CD4-positive, alpha-beta T cell (primary cell): ENCODE measurements at places on chromosomes 6 and 20.

DNA sequence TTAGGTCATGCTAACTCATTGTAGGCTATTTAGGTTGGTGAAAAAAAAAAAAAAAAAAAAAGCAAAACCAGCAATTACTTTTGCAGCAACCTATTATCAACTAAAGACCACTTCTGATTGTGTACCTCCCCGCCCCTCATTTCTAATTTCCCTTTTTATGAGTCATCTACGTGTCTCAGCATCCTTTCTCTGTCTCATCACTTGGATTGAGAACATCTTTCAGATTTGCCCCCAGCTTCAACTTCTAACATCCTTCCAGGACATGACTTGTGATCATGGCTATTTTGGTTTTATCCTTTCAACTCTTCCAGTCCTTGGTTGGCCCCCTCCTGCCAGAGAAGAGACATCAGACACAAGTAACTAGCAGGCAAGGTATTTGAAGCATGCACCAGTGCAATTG lies 156.7 kb upstream of the CCN2 start:
- DNase-seq, result no peak

DNA sequence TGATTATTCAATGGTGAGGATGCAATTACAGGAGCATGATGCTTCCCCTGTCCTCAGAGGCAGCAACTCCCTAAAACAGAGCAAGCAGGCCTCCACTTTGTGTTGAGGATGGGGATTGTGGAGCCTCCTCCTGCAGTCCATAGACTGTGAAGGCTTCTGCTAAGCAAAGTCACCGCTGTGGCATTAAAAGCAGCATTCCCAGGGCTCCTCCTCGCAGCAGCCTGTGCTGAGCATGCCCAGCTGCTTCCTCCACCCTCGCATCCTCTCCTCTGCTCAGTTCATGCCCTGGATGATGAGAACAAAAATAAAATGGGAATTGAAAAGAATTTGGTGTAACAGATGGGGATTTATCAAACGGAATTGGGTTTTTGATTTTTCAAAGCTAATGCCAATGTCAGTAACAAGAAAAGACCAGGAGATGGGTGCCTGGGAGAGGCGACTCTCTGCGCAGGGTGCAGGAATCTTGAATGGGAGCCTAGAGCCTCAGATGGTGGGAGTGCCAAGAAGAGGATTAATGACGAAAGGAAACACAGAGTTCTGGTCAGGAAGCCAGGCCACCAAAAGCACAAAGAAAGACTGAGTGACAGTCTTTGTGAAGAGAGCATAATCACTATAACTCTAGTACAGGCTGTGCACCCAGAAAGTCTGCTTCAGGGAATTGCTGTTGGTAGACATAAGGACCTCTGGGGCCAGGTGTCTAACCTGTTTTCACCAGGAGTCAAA lies 347.6 kb downstream of the TPBG start:
- no peak for DNase-seq

- no peak for DNase-seq
Measured at GRCh38 chr6:112827793-112828192, 480.7 kb downstream of the RFPL4B start.

GRCh38 chr6:27049863-27050781 lies 197.4 kb upstream of the PRSS16 start:
- DNase-seq, result no peak

DNA sequence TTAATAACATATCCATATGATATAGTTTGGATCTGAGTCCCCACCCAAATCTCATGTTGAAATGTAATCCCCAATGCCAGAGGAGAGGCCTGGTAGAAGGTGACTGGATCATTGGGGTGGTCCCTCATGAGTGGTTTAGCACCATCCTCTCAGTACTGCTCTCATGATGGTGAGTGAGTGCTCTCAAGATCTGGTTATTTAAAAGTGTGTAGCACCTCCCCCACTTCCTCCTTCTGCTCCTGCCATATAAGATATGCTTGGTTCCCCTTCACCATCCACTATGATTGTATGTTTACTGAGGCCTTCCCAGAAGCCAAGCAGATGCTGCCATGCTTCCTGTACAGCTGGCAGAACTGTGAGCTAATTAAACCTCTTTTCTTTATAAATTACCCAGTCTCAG lies 22.9 kb downstream of the IRF4 start:
- no peak for DNase-seq

GRCh38 chr20:57759724-57760123 lies 49.9 kb upstream of the PMEPA1 start:
- no peak for DNase-seq

DNA sequence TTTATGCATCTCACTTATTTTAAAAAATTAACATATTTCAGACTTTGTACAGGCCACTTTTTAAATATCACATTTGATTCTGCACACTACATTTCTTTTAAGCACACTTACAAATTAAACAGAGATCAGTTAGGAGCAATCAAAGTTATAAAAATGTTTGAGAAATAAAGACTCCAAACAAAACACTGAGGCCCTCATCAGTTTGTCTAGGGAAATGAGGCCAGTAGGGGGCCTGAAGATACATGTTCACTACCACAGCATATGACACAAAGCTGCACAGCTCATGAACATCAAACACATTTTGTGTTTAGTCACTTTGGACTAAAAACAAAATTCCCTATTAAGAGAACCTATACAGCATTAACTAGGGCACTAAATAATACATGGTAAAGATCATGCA lies 180.5 kb downstream of the PDE7B start:
- DNase-seq, result peak; percentile 22

DNA sequence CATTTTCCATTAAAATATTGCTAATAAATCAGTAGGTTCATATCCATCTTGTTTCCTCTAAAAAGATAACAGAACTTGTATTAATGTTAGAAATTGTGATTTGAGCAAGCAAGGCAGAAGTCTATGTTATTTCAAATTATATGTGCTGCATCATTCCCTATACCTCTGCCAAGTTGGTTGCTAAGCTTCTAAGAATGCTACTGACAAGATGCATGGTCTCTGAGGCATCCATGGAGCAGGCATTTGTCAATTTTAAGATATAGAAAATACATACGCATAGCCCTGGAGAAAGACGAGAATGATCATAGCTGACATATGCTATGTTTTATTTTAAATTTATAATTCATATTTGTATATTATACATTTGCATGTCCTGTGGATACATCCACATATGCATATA lies 168.3 kb upstream of the THEMIS start:
- no peak for DNase-seq

- DNase-seq, result no peak
Measured at GRCh38 chr6:111620169-111620568, 14.5 kb upstream of the TRAF3IP2 start.

DNA sequence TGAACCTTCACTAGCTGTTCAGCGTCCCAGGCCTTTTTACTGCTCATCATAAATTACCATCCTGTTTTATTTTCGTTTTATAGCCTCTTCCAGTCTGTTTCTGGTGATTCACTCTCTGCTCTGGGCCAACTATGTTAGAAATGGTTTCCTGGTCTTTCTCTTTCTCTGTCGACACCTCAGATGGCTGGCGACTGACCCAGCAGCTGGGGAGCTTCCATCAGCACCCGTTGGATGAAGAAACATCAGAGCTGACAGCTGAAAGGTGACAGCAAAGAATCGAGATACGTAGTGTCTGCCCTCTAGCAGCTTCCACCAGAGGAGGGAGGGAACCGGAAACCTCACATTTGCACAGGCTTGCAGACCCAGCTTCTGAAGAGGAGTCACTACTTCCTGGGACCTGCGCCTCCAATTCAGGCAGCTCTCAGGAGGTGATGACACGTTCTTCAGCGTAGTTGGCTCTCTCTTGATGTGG lies 82.9 kb upstream of the MLN start:
- DNase-seq, result peak; percentile 54

GRCh38 chr20:6693178-6693807 lies 74.2 kb upstream of the BMP2 start:
- no peak for DNase-seq

DNA sequence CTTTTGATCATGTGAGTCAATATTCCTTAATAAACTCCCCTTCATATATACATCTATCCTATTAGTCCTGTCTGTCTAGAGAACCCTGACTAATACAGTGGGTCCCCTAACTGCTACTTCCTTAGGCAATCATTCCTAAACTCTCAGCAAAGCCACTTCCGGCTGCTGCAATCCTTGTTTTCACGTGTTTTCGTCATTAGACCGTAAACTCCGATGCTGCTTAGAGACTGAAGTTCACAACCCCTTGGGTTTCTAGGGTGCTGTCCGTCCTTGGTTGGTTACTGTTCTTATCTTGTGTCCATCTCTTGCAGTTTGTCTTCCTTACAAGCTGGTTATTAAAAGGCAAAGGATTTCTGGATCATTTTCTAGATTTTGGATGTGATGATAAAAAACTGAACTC lies 106.4 kb downstream of the GMPR start:
- no peak for DNase-seq

DNA sequence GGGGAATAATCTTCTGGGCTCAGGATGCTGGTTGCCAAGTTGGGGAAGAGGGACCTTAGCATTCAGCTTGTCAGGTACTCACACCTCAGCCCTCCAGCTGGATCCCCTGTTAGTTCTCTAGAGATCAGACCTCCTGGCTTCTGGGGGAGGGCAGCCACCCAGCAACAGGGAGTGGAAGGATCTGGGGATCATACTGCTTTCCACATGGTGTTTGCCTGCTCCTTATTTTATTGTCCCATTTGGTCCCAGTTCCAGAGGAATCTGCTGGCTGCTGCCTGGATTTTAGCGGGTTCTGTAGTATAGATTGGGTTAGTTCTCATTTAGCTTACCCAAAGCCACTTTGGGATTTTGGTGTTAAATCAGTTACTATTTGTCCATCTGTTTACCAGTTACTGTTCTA lies 29.3 kb downstream of the KAT14 start:
- DNase-seq, result no peak

DNA sequence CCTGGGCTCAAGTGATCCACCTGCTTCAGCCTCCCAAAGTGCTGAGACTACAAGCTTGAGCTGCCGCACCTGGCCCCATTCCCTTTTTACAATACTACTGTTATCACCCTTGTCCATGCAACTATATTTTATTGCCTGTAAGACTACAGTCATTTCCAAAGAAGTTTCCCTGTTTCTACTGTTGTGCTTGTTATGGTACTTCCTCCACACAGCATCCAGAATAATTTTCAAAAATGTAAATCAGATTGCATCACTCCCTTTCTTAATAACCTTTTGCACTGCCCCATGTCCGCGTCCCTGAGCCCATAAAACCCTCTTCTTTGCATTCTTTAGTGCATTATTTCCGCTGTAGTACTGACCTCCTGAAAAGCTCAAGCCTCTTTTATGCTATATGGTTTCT lies 128.9 kb upstream of the AKIRIN2 start:
- DNase-seq, result no peak

DNA sequence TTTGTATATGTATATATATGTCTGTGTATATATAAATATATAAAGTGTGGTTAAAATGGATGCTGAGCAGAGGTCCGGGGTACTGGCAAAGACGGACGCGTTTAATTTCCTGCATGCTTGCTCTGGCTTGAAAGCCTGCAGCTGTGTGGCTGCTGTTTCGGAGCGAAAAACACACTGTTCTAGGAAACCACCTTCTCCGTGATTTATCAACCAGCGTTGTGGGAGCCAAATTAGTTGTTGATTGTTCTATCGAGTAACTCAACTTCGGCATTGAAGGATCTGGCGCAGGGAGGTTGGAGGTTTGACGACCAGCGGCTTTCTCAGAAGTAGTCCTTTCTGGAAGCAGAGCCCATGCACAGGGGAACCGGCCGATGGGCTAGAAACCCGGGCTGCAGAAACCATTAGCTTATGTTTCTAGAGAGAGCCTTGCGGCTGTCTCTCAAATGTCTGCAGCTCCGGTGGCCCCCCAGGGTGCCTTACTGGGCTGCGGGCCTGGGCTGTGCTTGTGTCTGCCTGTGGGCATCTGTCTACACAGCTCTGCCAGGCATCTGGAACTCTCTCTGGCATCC lies 81.8 kb downstream of the EDN3 start:
- DNase-seq, result no peak

DNA sequence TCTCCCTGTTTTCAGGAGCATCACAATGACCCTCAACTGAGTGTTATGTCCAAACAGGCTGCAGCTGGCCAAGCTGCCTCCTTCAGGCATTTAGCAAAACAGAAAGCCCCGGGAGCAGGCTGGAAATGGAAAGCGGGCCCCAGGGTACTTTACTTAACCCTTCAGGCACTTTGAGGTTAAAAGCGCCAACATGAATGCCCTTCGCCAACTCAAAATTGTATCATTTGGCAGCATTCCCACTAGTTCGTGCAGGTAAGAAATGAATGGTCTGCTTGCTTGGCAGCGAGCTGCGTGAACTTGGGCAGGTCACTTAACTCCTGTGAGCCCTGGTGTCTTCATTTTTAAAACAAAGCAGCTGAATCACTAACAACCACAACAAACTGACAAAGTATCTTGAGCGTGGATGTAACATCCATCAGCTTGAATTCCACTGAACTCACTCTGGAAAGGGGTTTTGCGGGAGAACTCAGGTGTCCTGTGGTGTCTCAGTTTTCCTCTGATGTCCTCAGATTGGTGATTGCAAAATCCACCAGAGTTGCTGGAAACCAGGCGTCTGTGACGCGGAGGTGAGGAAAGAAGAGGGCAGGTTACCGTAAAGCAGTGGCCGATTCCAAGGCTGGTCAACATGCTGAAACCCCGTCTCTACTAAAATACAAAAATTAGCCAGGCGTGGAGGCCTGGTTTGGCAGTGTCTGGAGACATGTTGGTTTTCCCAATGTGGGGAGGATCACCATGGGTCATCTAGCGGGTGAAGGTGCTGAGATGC lies 118.8 kb upstream of the ZNF217 start:
- DNase-seq, result no peak

GRCh38 chr6:130699742-130700141 lies 127.5 kb upstream of the SMLR1 start:
- DNase-seq, result no peak
